ENCODE measurements at places on chromosomes 12 and 14.

GRCh38 chr12:104691721-104692556 is 235.2 kb downstream of the CHST11 start:
- no peak for DNase-seq

DNA sequence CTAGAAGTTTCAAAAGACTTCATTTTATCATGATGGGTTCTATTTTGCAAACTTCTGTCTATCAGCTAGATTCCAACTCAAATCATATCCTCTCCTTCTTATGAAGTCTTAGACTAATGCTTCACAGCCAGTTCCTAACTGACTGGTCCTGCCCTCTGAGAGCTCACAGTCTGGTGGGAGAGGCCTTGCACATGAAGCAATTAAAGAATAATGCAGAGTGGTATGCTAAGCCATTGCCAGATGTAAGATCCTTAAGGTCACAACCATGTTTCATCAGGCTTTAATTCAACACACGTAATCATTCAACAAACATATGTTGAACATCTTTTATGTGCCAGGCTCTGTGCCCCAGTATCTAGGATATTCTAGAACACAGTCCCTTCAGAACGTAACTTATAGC is 125.8 kb upstream of the TMPO start:
- DNase-seq, result no peak

DNA sequence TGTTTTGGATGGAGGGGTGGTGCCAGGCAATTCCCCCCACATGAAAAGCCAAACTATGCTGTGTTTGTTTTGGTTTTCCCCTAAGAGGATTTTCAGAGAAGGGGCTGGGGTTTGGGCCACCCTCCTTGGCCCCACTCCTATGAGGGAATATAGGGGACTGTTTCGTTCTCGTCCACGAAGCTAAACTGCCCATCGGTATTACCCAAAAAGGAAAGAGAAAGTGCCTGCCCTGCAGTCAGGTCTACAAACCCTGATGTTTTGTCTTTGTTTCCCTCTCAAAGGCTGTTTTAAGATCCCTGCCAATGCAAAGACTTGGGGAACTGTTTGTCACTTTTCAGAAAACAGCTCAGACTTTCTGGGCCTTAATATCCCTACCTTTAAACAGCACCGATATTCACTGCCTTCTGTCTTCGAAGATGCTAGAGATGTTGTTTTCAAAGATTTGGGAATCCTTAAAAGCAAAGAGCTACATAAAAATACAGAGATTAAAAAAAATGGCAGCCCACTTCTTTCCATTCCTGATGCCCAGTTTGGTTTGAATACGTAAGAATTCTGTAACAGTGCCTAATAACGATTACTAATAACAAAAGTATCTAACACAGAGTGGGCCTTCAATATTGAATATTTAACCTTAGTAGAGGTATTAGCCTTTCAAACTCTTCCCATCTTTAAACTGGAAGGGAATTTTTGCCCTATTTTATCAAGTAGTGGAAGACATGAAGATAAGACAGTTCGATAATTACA is 518.4 kb downstream of the MED13L start:
- no peak for DNase-seq

DNA sequence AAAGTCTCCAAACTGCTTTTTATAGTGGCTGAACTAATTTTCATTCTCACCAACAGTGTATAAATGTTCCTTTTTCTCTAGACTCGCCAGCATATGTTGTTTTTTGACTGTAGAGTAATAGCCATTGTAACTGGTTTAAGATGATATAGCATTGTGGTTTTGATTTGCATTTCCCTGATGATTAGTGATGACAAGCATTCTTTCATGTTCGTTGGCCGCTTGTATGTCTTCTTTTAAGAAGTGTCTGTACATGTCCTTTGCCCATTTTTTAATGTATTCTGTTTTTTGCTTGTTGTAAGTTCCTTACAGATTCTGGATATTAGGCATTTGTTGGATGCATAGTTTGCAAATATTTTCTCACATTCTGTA is 404.9 kb downstream of the FLRT2 start:
- no peak for DNase-seq

DNA sequence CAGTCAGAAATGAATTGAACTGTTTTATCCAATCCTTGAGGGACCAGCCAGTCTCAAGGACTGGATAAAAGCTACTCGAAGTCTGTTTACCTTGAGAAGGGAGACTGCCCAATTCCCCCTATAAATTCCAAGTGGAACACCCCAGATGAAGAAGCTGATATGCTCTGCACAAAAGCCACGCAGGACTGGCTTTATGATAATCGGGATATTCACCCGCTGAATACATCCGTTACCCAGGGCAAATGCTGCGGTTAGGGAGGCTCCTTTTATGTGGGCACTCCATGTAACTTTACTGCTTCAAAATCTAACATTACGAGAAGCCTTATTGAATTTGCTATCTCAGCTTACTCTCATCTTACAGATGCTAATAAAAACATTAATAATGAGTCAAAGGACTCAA is 119.1 kb downstream of the DENND5B start:
- no peak for DNase-seq

GRCh38 chr14:58272588-58273372 is 25.6 kb upstream of the ARID4A start:
- DNase-seq, result no peak

GRCh38 chr12:108510836-108511235 is 4.2 kb upstream of the FICD start:
- DNase-seq, result no peak

DNA sequence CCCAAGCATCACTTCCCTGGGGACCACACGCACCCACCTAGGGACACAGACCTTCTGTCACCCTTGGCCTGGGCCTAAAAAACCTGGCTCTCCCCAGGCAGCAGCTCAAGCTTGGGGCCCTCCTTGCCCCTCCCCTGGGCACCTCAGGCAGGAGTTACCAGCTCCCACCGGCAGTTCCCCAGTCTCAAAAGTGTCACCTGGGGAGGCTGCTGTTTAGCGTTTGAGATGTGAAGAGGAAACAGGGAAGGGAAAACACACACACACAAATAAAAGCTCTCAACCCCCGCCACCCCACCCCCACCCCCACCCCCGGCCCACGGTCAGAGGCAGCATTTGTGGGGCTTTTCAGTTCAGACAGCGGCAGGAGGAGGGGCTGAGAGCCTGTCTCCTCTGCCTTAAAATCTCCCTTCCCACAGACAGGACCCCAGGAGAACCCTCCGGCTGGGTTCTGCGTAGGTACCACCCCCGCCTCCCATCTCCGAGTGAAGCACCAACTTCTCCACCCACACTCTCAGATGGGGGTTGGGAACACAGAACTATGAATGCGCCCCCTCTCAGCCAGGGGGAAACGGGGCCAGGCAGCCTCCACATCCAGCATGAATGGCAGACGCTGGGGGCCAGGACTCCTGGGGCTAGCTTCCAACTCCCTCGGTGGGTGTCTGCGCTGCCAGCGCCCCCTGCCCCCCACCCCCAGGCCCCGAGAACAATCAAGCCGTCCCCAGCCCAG is 3.0 kb downstream of the NCOR2 start:
- DNase-seq, result no peak

DNA sequence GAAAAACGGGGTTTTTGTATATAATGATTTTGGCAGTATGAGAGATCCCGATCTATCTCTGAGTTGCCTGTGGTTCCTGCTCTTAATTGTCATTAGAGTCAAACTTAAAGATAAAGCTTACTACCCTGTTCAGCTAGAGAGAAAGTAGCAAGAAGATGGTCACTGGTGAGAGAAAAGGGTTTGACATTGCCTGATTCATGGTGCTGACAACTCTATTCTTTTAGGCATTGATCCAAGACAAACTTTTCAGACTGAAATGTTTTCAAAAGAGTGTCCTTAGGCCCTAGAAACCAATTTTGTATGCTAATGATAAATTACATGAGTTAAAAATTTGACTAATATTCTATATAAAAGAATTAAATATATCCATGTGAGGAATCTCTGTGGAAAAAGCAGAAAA is 35.1 kb downstream of the PELI2 start:
- no peak for DNase-seq

- DNase-seq, result no peak
These were observed 6.0 kb downstream of the PSMD9 start for GRCh38 chr12:121894633-121895032.

- no peak for DNase-seq
These were observed 43.7 kb downstream of the DEGS2 start for GRCh38 chr14:100115726-100116125.

DNA sequence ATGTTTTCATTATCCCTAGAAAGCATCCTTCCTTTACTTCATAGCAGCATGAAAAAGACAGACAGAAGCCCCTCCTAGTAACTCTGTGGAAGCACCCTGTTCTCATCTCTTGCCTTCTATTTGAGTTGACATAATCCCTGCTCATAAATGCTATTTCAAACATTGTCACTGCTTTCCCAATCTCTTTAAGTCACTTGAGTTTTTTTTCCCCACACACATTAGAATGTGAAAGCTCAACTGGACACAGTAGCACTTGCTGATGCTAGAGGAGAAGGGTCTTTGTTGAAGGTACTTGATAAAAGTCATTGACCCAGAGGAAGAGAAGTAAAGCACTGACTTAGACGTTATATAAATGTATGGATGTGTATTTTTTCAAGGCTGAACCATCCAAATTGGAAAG is 3.0 kb downstream of the E2F7 start:
- no peak for DNase-seq

- no peak for DNase-seq
These were observed 353.7 kb downstream of the APAF1 start for GRCh38 chr12:98998697-98999299.

- DNase-seq, result no peak
These were observed 153.7 kb upstream of the IGF1 start for GRCh38 chr12:102633981-102634605.

DNA sequence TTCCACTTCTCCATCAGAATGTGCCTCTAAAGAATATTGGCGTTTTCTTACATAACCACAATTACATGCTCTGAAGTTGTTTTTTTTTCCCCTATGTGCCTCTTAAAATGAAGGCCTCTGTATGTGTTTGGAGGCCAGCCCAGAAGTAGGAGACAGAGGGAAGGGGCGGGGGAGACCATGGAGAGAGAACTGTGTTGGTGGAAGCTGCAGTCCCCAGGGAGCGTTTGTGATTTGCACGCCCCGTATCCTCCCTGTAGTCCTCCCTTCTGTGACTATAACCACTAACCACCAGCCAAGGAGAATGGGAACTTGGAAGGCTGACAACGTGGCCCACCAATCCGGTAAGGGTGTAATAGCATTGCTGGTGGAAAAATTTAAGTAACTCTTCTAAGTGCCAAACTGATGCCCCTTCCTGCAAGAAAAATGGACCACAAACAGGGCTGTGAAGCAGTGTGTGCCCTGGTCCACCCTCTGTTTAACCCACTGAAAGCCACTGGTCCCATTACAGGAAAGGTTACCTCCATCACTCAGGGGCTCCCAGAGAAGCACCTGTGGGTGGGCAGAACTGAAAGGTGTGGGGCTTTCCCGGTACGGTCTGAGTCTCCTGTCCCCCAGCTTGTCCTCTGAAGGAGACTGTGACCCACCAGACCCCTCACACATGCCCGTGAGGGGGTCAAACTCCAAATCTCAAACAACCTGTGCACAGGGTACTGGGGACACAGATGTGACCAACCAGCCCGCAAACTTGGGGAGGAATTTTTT is 36.8 kb downstream of the CCDC88C start:
- DNase-seq, result no peak

GRCh38 chr12:108338915-108339657 is at the start of gene CMKLR1:
Gene CMKLR1, minus strand, starts transcription at chr12:108339311. Its CDS starts 45,720 bp downstream, at chr12:108293591.
- DNase-seq, result no peak

DNA sequence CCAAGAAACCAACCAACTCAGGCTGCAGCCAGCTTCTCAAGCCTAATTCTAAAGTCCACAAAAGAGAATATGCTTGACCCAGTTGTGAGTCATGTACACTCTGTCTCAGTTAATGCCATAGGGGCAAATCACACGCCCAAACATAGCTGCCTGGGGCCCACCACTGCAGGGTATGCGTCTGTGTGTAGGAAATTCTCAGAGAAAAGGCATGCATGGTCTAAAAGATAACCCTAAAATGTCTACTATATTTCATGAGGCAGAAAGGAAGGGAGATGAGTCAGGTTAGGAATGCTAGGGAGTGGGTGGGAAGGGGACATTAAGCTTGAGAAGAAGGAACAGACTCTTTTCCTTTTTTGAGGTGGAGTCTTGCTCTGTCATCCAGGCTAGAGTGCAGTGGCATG is 22.3 kb upstream of the SPTLC2 start:
- DNase-seq, result no peak

DNA sequence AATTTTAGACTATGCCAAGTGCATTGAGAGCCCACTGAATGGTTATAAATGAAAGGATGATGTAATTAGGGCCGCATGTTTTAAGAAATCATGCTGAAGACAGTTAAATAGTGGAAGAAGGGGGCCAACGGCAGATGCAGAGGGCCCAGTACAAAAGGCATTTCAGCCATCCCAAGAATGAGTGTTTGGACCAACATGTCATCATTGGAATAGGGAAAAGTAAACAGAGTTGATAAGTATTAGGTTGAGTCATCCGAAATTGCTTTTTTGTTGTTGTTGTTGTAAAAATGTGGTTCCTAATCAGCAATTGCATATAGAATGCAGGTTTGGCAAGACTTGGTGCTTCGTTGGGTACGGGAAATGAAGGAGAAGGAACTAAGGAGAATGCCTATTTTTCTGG is 29.5 kb downstream of the BMP4 start:
- DNase-seq, result no peak

- no peak for DNase-seq
These were observed 118.6 kb upstream of the SLCO1C1 start for GRCh38 chr12:20576528-20576927.

GRCh38 chr14:75441728-75442127 is 13.9 kb downstream of the JDP2 start:
- DNase-seq, result no peak

DNA sequence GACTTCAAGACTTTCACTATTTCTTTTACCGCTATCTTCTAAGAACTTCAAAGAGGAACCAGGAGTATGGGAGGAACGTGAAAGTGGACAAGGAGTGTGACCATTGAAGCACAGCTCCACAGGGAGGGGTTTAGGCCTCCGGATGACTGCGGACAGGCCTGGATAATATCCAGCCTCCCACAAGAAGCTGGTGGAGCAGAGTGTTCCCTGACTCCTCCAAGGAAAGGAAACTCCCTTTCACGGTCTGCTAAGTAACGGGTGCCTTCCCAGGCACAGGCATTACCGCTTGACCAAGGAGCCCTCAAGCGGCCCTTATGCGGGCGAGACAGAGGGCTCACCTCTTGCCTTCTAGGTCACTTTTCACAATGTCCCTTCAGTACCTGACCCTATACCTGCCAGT is 267.0 kb downstream of the RPL10L start:
- no peak for DNase-seq

GRCh38 chr14:66330228-66330627 is 155.9 kb upstream of the CCDC196 start:
- DNase-seq, result no peak
